GOT3 (cell line): ENCODE measurements at places on chromosomes 2 and 18.

DNA sequence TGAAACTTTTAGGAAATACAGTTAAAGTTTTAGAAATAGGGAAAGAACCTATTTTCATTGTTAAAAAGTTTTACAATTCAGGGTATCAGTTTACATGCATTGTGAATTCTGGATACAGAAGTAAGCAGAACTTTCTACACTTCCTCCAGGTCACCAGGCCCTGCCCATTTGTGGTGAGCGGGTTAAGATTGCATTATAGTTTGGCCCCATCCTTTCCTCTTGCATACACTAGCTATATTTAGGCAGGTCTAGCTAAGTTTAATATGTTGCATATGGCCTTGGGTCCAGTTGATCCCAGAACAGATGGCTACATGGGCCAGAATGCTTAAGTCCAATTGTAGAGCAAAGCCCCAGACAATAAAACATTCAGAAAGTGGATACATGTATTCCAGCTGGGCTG lies 4.8 kb downstream of the VWA3B start:
- DNase-seq = no peak

- DNase-seq = peak; percentile 13
Measured at GRCh38 chr2:33475224-33476130, 972 bp upstream of the RASGRP3 start.

DNA sequence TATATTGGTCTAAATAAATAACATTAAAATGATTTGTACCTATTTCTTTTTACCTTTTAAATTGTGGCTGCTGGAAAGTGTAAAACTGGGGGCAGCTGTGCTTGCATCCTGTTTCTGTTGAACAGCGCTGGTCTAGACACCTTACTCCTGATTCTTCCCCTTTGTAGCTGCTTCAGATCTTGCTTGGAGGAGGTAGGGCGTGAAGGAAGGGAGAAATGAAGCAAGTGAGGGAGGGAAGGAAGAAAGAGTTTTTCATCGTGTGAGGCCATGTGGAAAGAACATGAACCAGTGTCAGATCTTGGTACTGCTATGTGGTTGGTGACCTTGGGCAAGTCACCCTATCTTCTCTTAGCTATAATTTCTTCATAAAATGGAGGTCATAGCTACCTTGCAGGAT lies 89.0 kb upstream of the SEC11C start:
- DNase-seq = no peak

DNA sequence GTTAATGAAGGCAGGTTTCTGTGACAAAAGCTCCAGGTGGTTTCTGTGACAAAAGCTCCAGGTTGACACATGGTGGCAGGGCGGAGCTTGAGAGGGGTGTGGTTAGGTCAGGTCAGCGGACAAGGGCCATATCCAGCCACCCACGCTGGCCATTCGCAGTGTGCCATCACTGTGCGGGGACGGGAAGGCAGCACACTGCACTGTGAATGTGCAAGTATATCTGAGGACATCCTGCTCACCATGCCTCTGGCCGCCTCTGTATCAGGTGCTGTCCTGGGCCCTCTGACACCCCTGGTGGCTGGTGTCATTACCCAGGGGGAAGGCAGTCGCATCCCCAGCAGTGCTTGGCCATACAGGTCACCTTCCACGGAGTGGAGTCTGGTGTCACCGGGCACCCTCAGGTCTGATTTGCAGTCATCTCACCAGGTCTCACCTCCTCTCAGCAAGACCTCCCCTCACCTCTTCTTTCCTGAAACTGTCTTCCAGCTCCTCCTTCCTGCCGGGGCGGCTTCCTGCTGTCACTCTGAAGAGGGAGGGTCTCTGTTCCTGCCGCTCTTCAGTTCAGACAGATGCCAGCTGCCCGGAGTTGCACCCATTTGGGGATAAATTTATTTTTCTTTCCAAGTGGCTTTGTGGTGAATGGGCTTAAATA lies 34.9 kb downstream of the CTIF start:
- no peak for DNase-seq

- no peak for DNase-seq
Measured at GRCh38 chr2:98637401-98638147, 29.2 kb downstream of the UNC50 start.
